ENCODE measurements at places on chromosomes 7 and 10. TPM values are rescaled to one million over a fixed set of nuclear protein-coding genes. Genes with fewer than 3 reads are reported as not detected.

MEST gene
- total RNA-seq: 0.06 TPM

PRKAR2B gene
- 9.5 TPM for total RNA-seq

GRID1 gene
- total RNA-seq: 2.4 TPM

HGF gene
- total RNA-seq: 75.8 TPM

MSMB gene
- total RNA-seq: not detected

FRAT1 gene
- 1.6 TPM for total RNA-seq
